Lung microvascular endothelial cell (primary cell): ENCODE measurements at places on chromosomes 3 and 15. TPM values are rescaled to one million over a fixed set of nuclear protein-coding genes. Genes with fewer than 3 reads are reported as not detected.

The RPLP1 gene
- total RNA-seq = 47.3 and 66.7 TPM in 2 replicates

- no peak for DNase-seq
Measured at GRCh38 chr3:43012174-43012573, 33.1 kb downstream of the GASK1A start.

GRCh38 chr15:79970181-79970580, 815 bp downstream of the BCL2A1 start:
- DNase-seq = no peak

- no peak for DNase-seq
Measured at GRCh38 chr15:85886309-85886811, 91.6 kb upstream of the KLHL25 start.

GRCh38 chr3:43327582-43327979, 41.2 kb downstream of the SNRK start:
- no peak for DNase-seq

- no peak for DNase-seq
Measured at GRCh38 chr3:134345202-134345601, 29.0 kb downstream of the AMOTL2 start.

DNA sequence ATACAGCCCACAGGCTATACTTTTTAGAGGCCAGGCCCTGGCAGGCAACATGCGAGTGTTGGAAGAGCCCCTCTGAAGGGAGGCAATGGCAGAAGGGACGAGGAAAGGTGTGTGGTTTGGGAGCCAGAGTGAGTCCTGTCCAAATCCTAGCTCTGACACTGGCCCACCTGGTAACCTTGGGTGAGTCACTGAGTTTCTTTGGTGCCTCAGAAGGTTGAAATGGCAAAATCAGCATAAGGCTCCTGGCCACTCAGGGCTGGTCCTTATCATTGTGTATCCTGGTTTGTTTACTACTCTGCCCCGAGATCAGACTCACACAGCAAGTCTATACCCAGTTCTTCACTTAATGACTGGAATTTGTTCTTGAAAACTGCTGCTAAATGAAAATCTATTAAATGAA, 71.4 kb upstream of the TLE3 start:
- no peak for DNase-seq

DNA sequence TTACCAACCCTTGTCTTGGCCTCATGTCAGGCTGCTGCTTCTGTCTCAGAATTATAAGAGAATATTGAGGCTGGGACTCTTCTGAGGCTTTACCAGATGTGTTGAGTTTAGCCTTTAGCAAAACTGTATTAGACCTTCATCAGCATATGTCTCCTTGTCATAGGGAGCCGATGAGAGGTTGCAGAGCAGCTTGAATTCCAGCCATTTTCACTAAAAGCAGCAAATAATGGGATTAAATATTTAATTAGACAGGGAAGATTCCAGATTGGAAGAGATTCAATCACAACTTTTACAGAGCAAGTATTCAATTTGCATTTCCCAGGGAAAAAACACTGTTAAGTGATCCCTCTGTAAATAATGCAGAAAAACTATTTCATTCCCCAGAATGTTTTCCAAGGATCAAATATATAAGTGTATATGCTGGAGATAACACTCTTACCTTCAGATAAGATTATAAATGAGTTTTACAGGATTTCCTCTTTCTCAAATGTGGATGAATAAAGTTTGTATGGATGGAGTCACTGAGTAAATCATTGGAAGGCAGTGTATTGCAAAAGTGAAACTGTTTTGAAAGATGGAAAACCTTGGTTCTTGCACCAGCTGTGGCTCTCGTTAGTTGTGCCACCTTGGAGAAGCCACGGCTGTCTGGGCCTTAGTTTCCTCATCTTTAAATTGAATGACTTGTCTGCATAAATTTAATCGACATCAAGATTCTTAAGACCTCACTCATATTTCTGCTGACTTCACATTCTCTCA, 466.4 kb upstream of the SGO1 start:
- DNase-seq = no peak

DNA sequence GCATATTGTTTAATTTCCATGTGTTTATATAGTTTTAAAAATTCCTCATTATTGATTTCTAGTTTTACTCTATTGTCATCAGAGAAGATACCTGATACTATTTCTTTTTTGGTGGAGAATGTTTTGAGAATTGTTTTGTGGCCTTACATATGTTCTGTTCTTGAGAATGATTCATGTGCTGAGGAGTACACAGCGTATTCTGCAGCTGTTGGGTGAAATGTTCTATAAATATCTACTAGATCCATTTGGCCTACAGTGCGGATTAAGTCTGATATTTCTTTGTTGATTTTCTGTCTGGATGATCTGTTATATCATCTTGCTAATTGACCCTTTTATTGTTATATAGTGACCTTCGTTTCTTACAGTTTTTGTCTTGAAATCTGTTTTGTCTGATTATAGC, 109.7 kb downstream of the UBE2E2 start:
- no peak for DNase-seq

DNA sequence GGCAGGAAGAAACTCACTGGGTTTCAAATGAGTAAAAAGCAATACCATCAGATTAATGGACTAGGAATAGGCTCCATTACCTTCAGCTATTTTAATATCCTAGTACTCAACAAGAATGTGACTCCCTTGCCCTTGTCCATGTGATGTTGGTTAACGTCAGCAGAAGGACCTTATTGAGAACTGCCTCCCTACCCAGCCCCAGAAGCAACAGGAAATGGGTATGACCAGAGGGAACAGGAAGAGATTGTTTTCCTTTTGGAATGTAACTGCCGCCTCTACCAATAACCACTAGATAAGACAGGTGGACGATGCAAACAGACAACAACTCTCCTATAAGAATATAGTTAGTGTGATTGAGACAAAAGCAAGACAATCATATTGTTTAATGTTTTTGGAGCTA, 10.4 kb upstream of the MME start:
- DNase-seq = peak; percentile 9

GRCh38 chr3:155676252-155676981, 68.5 kb downstream of the PLCH1 start:
- no peak for DNase-seq

DNA sequence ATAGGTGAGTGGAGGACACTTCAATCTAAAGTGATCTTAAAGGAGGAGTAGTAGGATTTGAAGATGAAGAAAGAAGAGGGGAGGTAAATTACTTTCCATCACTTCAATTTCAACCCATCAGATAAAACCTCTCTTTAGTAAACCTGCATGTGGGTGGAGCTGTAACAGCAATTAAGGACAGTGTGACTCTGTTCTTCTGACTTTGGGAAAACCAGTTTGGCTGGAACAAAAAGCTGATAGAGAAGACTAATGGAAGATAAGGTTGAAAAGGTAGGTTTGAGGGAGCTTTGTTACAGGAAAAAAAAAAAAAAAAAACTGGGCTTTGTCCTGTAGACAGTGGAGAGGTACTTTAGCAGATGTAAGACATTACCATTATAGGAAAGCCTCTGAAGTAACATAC, 4.5 kb upstream of the GSK3B start:
- DNase-seq = no peak

- DNase-seq = no peak
Measured at GRCh38 chr15:39454189-39454986, 126.5 kb upstream of the THBS1 start.

DNA sequence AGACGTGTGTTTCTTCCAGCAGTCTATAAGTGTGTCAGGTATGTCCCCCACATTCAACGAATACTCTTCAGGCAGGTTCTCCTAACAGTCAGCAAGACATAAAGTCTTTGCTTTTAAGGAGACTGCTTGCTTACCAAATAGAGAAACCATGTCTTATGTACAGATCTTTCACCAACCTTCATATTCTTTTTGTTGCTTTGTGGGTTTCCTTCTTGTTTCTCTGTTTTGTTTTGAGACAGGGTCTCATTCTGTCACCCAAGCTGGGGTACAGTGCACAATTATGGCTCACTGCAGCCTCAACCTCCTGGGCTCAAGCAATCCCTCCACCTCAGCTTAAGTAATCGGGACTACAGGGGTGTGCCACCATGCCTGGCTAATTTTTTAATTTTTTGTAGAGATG, 14.3 kb downstream of the DYNC1LI1 start:
- no peak for DNase-seq
